Foreskin keratinocyte (primary cell): ENCODE measurements at places on chromosomes 11 and 22. TPM values are rescaled to one million over a fixed set of nuclear protein-coding genes. Genes with fewer than 3 reads are reported as not detected.

GPHA2 gene
- not detected in 2 replicates for total RNA-seq

MMP8 gene
- not detected in 2 replicates for total RNA-seq

LRRN4CL gene
- 0.39 and 0.41 TPM in 2 replicates for total RNA-seq

- no peak for DNase-seq
These were observed 21.9 kb upstream of the MICAL2 start for GRCh38 chr11:12088531-12088930.

- no peak for DNase-seq
These were observed 13.3 kb downstream of the FAM118A start for GRCh38 chr22:45322873-45323525.

- DNase-seq: peak; percentile 48
These were observed 758 bp downstream of the MCAM start for GRCh38 chr11:119316016-119316728.

- no peak for DNase-seq
These were observed 10.0 kb upstream of the CSTF3 start for GRCh38 chr11:33171251-33171650.

DNA sequence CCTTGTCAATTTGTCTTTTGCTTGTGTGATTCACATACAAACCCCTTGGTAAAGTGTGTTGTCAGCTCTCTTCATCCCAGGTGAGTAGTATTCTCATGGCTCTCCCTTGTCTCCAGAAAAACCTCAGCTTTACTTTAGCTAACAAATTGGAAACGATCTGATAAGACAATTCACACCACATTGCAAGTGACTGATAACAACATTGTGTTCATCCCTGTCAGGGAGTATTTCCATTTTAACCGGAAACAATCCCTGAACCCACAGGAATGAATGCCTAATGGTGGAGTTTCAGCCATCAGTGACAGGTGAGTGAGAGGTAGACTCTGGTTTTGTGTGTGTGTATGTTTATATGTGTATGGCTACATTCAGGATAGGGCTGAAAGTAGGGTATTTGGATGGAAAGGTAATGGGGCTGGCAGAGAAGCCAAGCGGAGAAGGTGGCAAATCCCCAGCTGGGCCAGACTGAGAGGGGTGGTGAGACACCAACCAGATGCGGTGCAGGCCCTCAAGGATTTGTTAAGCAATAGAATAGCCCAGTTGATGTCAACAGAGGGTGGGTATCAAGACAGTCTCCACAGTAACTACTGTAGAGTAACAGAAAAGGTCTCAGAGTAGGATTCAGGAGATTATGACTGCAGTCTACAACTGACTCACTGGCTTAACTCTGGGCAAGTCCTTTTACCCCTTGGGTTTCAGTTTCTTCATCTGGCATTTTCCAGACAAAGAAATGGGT, 7.6 kb downstream of the LRRC51 start:
- no peak for DNase-seq

DNA sequence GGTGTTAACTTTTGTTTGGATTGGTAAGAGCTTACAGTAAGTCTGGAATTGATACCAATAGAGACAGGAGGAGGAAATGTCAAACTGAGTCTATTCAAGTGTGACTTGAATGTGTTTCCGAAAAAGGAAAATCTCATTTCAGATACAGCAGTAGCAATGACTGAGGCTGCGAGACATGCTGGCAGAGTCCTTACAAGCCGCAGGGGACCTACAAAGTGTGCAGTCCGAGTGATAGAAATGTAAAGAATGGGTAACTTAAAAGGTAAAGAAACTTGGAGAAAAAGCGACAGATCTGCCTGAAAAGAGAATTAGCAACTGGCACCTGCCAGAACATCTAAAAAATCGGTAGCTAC, 444 bp downstream of the CWF19L2 start:
- DNase-seq: no peak

- DNase-seq: no peak
These were observed 320 bp downstream of the CLTCL1 start for GRCh38 chr22:19291218-19291579.

- DNase-seq: no peak
These were observed 162.8 kb downstream of the NCAM1 start for GRCh38 chr11:113124006-113124405.
